Liver (tissue), 10 donors: ENCODE measurements at places on chromosomes 6 and 20. TPM values are rescaled to one million over a fixed set of nuclear protein-coding genes. Genes with fewer than 3 reads are reported as not detected.

Gene GTF3C6
- 20.4 TPM for total RNA-seq

Gene POPDC3
- total RNA-seq = not detected

Gene CAGE1
- total RNA-seq = 0.08 TPM

Gene SLC25A27
- 24.2 TPM for total RNA-seq

Gene MBOAT1
- 9.3 TPM for total RNA-seq

Gene TRMT11
- total RNA-seq = 82.3 TPM

Gene NNAT
- total RNA-seq = not detected

Gene MAS1
- under 0.01 TPM for total RNA-seq

- peak; percentile 76 for DNase-seq
These were observed 8.3 kb downstream of the CCM2L start for GRCh38 chr20:32018269-32019155.

DNA sequence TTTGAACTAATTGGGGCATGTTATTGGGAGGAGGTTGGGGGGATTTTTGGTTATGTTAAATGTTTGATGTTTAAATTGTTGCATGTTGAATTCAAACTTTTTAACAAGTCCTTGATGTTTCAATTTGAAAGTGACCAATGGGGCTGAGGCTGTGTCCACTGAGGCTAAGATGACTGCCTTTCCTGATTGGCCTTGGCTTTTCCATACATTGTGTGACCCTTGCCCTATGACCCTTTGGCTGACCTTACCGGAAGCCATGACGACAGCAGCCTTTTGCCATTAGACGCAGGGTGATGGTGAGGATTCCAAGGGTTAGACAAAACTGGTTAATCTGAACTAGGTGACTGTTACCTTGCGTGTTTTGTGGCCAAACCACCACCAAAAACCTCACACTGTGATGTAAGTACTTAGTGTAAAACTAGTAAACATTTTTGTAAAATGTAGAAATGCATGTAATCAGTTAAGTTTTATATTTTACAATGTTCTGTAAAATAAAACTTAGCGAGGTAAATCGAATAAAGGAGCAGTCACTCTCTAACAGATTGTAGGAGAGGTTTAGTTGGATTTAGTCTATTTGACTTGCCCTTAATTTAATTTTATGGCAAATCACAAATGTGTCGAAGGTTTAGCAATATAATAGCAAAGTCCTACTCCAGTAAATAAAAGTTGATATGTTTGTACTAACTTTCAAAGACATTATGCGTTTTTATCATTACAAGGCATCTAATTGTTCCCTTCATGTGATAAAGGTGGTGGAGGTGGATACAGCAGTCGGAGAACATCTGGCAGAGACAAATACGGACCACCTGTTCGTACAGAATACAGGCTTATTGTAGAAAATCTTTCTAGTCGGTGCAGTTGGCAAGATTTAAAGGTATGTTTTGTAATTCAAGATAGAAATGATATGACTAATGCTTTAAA is 1.6 kb downstream of the SRSF6 start:
- peak; percentile 46 for DNase-seq

DNA sequence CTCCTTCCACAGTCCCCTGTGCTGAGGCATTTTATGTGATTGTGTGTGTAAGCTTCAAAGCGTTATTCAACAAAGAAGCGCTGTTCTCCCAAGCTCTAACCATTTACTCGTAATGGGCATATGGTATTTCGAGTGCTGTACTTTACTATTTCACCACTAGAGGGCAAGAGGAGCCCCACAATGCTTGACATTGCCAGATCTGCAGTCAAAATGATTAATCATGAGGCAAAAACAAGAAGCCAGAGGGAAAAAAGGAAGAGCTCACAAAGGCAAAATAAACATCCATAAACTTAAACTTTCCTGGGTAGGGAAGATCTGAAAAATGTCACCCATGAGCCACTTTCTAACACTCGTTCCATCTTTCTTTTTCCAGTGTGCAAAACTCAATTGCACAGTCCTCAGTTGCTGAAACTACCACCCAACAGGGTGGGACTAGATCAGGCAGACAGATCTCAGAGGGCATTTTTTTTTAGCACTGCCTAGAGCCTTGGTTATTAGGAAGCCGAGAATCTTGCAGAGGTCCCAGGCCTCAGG is 215.0 kb upstream of the PLCB4 start:
- DNase-seq = no peak

DNA sequence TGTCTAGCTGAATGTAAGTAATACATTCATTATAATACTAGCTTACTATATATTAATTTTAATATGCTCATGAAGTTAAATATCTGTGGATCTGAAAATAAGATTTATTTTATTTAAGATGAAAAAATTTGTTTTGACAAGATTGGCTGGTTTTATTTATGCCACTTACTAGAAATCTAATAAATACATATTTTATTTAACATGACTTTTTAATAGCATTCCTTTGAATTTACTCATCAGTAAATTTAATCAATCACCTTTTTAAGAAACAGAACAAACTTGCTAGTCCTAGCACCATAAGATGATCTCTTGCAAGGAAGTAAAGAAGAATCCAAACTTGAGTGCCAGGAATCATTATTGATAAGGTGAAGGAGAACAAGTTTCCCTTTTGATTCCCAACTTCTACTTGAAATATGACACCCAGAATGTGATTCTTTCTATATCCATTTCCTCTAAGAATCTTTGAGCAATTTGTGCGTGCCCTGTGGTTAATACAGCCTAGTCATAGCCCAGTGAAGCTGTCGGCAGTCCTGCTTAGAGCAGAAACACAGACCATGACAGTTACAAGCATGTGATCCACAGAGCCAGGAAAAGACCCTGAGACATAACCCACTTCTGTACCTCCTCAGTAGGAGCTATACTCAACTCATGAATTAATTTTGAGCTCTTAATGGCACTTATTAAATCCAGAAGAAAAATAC is 282.3 kb upstream of the QKI start:
- no peak for DNase-seq

DNA sequence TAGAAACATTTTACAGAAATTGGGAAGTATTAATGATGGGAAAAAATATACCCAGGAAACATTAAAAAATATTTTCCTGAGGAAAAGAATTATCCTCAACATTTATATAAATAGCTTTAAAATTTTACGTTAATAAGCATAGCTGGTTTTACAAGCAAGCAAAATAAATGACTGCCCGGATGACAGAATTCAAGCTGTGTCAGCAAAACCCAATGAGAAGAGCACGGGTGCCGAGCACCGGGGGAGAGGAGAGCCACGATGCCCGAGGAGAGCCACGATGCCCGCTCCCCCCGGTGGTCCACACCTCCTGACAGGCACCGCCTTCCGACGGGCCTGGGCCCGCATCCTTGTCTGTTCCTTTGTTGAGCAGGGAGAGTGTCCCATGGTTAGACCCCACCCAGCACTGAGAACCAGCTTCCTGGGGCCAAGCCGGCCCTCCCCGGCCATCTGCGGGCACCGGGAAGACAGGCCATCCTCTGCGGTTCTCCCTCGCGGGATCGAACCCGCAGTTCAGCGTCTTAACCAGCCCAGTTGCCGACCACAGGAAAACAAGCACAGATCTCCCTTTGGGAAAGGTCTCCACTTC is 63.3 kb upstream of the PDE10A start:
- DNase-seq = no peak

DNA sequence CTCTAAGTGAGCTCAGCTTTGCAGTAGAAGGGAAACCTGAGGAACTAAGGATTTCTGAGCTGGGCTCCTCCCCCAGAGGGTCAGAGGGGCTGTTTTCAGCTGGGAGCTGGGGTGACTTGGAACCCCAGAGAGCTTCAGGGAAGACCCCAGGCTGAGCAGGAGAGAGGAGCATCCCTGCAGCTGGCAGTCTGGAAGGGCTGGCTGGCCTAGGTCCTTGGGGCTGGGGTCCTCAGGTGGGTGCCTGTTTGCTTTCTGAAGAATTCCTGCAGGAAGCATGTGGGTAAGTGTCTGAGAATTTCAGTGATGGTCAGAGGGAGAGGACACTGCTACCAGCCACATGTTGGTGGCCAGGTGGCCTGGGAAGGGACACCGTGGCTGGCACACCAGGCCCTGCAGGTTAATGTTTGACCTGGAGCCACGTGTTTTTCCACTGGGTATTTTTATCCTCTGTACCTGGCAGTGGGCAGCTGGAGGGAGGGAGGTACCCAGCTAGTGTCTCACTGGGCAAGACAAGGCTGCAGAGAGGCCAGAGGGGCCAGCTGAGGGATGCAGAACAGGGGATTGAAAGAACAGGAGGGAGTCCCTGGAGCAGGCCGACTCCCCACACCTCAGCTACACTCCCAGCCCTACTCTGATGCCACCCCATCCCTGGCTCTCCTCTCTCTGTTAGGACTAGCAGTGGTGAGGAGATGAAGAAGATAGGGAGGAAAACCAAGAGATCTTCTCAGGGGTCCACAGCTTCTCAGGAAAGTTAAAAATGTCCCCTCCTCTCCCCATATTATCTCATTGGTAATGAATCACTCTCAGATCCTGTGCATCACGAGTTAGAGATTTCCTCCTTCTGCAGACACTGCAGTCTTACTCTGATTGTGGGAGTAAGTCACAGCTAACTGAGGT is 143.6 kb downstream of the VEGFA start:
- DNase-seq = no peak

DNA sequence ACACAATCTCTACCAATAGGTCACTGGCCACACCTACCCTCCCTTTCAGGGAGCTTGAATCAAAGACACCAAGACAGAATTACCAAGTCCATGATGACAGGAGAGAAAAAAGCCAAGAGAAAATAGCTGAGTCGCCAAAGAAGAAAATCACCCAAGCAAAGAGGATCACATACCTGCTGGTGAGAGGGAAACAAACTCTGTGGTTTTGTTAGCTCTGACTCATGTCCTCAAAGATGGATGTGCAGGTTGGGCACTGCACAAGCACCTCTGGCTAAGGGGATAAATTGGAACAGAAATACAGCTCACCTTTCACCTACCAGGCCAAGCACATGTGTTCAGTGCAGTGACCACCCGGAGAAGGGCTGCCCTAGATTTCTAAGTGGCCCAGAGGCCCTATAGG is 114.8 kb downstream of the TFAP2A start:
- no peak for DNase-seq

- no peak for DNase-seq
These were observed 28.7 kb downstream of the FKBP1A start for GRCh38 chr20:1364106-1364505.

GRCh38 chr20:12965870-12966251 is 42.9 kb upstream of the SPTLC3 start:
- no peak for DNase-seq

DNA sequence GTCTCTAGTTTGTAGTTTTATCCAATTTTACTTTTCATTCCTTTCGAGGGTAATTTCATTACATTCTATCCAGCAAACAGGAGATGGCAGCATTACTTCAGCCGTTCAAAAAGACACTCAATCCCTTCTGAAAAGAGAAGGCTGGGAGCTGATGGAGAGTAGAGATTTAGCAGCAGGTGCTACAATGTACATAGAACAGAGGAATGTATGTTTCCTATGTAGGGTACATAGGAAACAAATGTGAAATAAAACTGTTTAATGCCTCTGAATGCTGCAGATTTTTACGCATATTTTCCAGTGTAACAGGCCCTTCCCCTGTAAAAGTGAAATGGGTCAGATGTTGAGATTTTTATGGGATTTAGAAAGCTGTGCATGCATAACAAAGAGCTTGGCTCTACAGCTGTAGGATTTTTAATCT is 16.0 kb downstream of the RPS12 start:
- no peak for DNase-seq

GRCh38 chr20:21583486-21584168 is 69.8 kb upstream of the NKX2-2 start:
- DNase-seq = no peak

GRCh38 chr6:113690281-113691259 is 166.6 kb upstream of the MARCKS start:
- DNase-seq = no peak

- DNase-seq = no peak
These were observed 40.3 kb downstream of the MDFI start for GRCh38 chr6:41678511-41679084.

- DNase-seq = no peak
These were observed 94.5 kb downstream of the GRM4 start for GRCh38 chr6:34051331-34051919.

DNA sequence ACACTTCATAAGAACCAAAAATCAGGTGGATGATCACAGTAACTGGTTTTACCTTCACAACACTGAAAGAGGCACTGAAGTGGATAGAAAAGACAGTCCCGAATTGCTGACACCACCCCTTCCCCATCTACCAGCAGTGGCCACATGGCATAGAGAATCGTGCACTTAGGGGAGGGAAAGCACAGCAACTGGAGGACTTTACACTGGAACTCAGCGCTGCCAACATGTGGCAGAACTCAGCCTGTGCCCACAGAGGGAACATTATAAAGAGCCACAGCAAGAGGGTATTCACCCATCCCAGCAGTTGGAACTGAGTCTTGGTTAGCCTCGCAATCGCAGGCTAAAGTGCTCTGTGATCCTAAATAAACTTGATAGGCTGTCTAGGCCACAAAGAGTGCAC is 6.5 kb upstream of the KIAA1586 start:
- DNase-seq = no peak

GRCh38 chr6:17741507-17741906 is 34.8 kb upstream of the NUP153 start:
- DNase-seq = no peak

DNA sequence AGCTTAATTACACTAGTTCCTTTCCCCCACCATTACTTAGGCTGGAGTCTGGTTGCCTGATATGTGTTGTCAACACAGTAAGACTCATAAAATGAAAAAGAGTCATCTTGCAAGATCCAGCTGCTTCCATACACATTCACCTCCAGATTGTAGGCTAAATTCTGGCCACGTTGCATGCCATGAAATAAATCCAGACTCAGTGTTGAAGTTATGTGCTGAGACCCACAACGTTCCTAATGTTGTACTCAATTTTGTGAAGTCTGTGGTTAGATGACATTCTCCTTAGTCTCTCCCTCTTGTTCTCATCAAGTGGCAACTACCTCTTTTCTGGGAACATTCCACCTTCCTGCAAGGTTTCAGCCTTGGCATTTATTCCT is 212.3 kb downstream of the LMBRD1 start:
- no peak for DNase-seq

DNA sequence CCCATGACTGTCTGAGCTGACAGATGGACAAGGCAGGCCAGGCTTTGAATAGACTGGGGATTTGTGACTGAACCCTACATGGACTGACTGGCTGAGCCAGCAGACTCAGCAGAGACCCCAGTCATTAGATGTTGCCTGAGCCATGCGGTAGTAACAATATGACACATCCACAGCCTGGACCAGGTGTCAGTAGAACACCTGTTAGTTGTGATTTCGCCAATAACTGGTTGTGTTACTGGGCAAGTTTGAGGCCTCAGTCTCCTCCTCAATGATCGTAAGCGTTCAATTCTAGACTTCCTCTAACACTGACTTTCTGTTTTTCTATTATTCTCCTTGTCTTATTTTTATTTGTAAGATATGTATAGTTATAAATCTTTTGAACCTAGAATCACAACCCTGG is 311.9 kb upstream of the MAP3K7 start:
- DNase-seq = no peak

GRCh38 chr6:140711019-140711613 is 1336.7 kb upstream of the CITED2 start:
- no peak for DNase-seq

DNA sequence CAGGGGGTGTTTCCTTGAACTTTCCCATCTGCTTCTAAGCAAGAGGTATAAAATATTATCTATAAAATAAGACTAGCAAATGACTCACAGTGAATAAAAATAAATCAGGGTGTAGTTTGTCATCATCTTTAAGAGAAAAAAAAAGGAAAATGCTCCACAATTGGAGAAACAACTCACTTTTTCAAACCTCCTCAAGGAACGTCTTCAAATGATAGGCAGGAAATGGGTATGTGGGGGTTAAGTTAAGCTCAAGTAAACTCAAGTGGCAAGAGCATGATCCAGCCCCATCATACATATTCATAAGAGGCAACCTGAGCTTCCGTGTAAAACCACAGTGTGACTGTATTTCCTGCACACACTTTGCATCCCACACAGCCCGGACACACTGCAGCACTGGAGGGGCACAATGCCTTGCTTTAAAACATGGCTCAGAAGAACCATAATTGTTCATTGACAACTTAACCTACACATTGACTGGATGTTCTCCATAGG is 58.5 kb upstream of the CEP85L start:
- no peak for DNase-seq
